ENCODE measurements at places on chromosomes 13 and 19.

- DNase-seq = no peak
Observed at GRCh38 chr13:33353210-33353609, 67.7 kb upstream of the STARD13 start.

GRCh38 chr19:20102097-20102496 lies 24.3 kb downstream of the ZNF90 start:
- DNase-seq = no peak

DNA sequence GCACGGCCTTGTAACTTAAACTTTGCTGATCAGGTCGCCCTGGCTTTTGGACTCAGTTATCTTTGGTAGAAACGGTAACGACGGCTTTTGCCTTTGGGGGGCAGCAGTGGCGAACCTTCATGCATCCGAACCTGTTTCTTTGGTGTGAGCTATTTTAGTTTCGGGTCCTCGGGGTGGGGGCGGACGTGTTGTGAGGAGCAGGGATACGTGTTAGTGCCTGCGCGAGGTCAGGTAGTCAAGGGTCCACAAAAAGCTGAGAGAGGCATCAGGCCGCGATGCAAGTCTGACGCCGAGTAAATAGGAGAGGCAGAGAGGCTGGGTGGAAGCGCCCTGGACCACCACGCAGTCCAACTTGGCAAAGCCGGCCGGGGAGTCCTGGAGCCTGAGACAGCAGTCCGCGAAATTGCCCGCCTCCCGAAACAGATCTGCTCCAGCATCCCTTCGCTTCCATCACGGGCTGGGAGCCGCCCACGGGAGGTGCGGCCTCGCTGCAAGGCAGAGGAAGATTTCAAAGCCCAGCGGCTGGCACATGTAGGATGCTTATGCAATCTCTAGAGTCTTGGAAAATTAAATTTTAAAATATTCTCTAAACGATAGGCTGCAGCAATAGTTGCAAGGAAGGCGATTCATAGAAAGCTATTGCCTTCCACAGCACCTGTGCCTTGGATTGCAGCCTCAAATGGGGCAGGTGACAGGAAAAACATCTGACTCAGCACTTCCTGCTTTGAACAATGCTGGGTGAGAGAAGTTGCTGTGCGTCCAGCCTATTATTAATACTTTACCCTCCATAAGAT lies 4.6 kb upstream of the TPP2 start:
- peak; percentile 71 for DNase-seq

GRCh38 chr13:32284927-32285632 lies 30.1 kb downstream of the ZAR1L start:
- no peak for DNase-seq

GRCh38 chr19:28012361-28012760 lies 1200.6 kb downstream of the UQCRFS1 start:
- DNase-seq = no peak

GRCh38 chr19:50861496-50862286 lies 7.0 kb downstream of the KLK3 start:
- no peak for DNase-seq

- no peak for DNase-seq
Observed at GRCh38 chr19:34118879-34119748, 53.2 kb upstream of the LSM14A start.

GRCh38 chr19:7926021-7926726 lies at the start of gene CTXN1:
Gene CTXN1 (minus strand): TSS chr19:7926135. CDS start chr19:7925538, 597 bp downstream.
- peak; percentile 85 for DNase-seq

DNA sequence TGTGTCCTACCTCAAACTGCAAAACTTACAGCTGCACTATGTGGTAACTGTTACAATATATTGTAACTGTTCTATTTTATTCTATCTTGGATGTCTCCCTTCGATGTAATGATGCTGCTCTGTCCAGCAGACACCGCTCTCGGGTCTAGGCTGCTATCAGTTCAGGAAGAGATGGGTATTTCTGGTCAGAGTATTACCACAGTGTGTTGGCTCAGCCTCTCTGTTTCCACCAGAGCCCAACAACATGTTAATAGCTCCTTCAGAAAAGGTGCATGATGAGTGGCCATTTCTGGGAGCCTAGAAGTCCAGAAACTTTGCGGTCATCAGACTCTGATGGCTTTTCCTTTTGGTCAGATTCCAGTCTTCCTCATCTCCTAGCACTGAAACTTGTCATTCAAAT lies 35.9 kb upstream of the IGFL1 start:
- no peak for DNase-seq

GRCh38 chr13:49421391-49421790 lies 22.5 kb downstream of the CAB39L start:
- DNase-seq = no peak

- DNase-seq = no peak
Observed at GRCh38 chr13:110324026-110324749, 17.1 kb downstream of the COL4A2 start.

GRCh38 chr13:101486708-101487437 lies 34.4 kb downstream of the ITGBL1 start:
- no peak for DNase-seq

- DNase-seq = no peak
Observed at GRCh38 chr13:99415014-99415650, 86.1 kb upstream of the TM9SF2 start.

GRCh38 chr19:55677572-55678028 lies 2.6 kb downstream of the EPN1 start:
- no peak for DNase-seq

DNA sequence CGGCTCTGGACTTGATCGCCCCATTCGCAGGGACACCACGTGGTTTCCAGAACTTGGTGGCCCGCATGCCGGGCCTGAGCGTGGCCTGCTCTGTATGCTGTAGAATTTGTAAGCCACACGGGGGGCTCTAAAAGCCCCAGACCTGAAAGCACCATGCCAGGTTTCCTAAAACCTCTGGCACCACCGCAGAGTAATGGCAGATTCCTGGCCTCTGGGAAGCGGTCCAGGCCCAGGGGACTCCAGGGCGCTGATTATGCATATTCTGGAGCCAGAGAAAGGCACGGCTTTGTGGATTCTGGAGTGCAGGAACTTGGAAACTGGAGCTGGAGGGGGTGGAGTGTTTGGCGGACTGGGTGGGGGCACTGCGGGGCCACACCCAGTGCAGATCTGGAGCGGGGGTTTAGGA lies 3.7 kb downstream of the FTL start:
- DNase-seq = no peak

DNA sequence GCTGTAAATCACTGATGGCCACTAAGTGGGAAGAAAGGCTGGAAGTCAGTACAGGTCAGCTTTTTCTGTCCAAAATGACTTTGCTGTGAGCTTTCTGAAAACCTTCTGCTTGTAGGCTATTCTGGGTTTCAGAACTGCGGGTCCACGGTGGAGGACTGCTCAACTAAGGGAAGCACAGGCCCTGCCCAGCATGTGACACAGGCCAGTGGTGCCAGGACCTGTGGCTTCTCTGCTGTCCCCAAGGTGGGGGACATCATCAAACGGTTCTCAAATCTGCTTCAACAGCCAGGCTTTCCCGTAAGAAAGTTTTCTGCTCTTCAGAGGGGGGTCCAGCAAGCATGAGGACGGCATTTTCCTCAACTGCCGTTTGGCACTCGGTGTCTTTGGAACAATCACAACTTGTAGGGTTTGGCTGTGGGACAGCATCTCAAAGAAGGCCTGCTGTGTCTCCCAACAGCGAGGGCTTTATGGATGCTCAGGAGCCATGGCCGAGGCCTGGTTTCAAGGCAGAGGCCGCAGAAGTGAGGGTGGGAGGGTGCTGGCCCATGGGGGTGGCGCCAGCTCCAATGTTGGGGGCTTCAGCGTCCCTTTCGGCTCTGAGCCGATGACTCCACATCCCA lies 3.8 kb downstream of the SGTA start:
- DNase-seq = no peak

Measured in stimulated activated CD4-positive, alpha-beta T cell treated with anti-CD3 and anti-CD28 coated beads, Interleukin-4, amount 100 ng/mL, for 4 hours (primary cell).